ENCODE measurements at places on chromosomes 1 and 21.

- DNase-seq, result no peak
Observed at GRCh38 chr1:181095763-181096184, 7.3 kb downstream of the IER5 start.

- no peak for DNase-seq
Observed at GRCh38 chr1:41894101-41894807, 24.5 kb downstream of the HIVEP3 start.

GRCh38 chr21:34836933-34837505 is 168.2 kb downstream of the CLIC6 start:
- DNase-seq, result no peak

GRCh38 chr1:160217481-160218051 is 12.4 kb downstream of the PEA15 start:
- DNase-seq, result no peak

DNA sequence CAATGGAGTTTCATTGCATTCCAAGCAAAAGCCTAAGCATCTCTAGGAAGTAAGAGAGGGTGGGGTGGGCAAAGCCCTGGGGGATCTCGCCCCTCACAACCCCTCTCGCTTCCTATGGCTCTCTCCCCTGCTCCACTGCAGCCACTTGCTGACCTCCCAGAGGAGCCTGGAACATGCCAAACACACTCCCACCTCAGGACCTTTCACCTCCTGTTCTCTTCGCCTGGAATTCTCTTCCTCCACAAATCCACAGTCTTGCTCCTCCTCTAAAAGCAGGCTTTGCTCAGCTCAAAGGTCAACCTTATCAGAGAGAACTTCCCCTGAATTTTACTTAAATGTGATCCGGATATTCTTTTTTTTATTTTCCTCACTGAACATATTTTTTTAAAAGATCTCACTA is 20.9 kb upstream of the SRRM1 start:
- no peak for DNase-seq

GRCh38 chr1:46549697-46550681 is 1.5 kb downstream of the KNCN start:
- peak; percentile 77 for DNase-seq

DNA sequence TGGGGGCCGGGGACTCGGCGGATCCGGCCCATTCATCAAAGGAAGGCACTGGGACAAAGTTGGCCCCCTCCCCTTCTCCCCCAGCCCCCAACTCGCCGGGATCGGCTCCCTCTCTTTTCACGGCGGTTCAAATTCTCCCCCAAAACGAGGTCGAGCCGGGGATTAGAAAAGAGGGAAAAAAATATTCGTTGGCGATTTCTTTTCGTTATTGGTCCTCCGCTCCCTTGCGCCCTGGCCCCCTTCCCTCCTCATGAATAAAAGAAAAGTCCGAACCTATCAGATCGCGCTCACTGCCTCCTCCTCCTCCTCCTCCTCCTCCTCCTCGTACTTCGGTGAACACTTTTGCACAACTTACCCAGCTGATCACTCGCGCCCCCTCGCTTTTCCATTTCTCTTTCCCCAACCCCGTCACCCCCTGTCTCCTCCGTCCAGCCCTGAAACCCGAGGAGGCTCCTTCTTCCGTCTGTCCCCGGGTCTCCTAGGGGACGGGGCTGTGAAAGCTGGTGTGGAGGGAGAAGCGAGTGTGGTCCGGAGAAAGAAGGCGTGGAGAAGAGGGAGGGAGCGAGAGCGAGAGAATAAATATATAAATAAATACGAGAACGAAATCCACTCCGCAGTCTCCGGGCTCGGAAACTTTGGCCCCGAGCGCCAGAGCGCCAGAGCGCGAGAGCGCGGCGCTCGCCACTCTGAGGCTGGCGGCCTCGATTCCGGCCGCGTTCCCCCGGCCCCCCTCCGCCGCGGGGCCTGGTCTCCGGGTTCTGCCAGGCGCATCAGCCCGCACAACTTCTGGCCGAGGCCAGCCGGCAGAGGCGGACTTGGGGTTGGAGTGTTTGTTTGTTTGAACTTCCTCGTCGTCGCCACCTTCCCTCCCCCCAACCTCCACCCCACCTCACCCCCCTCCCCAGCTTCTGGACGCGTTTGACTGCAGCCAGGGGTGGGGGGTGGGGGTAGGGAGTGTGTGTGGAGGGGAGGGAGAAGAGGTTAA is at the start of gene PAX7:
Gene PAX7 (plus strand): TSS at position 336 of the 985 bp plus-strand sequence. CDS start 758 bp downstream, outside the sequence.
- no peak for DNase-seq

- no peak for DNase-seq
Observed at GRCh38 chr1:68011657-68012375, 38.6 kb downstream of the DIRAS3 start.

DNA sequence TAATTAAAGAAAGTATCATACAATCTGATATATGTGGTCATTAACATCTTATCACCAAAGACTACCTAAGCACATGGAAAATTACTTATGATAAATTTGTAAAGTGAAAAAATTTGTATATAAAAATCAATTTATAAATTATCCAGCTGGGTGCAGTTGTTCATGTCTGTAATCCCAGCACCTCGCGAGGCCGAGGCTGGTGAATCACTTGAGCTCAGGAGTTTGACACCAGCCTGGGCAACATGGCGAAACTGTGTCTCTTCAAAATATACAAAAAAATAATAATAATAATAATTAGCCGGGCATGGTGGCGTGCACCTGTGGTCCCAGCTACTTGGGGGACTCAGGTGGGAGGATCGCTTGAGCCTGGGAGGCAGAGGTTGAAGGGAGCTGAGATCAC is 82.8 kb upstream of the SYT6 start:
- no peak for DNase-seq

GRCh38 chr1:1333551-1334241 is 2.6 kb downstream of the TAS1R3 start:
- no peak for DNase-seq

DNA sequence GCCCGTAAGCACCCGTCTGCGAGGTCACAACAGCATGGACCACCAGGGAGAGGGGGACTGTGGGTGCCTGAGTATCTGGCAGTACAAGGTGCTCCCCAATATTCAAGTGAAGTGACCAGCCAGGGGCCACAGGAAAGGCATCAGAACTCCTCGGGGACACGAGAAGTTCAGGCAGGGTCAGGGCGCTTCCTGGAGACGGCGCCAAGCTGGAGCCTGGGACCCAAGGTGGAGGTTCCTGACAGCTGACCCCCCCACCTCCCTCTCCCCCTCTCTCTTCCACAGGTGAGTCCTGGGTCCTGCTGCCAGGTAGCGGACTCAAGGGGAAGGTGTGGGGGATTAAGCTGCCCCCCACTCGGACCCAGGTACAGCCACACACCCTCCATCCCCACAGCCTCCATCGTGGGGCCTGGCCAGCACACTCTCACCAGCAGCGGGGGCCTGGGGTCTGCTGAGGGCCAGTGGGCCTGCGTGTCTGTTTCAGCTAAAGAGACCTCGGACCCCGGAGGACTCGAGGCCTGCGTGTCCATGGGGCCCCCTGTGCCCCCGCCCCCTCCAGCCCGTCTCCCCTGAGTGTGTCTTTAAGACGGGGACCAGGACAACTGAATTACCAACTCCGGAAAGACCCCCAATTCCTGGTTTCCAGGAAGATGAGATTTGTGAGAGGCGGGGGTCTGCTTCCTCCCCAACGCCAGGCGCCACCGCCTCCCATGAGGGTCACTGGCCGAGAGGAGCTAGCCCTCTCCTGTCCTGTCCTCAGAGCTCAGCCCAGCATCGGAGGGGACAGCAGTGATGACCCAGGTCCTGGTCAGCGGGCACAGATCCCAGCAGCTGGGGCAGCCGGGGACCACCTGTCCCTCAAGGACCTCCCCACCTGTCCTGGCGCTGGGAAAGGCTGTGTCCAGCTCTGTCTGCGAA is 6.2 kb downstream of the TNFRSF18 start:
- no peak for DNase-seq

DNA sequence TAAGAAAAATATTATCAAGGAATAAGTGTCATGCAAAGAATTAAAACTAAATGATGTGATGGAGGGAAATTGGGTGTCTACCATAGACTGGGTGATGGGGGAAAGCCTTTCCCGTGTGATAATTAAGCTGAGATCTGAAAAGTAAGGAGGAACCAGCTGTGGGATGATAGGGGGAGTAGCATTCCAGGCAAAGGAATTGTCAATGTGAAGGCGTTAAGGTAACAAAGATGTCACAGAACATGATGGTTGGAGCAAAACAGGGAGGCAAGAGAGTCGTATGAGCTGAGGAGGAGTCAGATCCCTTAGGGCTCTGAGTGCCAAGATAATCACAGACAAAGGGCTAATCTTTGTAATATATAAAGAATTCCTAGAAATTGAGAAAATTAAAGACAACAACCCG is 170.1 kb downstream of the CDC7 start:
- DNase-seq, result no peak

DNA sequence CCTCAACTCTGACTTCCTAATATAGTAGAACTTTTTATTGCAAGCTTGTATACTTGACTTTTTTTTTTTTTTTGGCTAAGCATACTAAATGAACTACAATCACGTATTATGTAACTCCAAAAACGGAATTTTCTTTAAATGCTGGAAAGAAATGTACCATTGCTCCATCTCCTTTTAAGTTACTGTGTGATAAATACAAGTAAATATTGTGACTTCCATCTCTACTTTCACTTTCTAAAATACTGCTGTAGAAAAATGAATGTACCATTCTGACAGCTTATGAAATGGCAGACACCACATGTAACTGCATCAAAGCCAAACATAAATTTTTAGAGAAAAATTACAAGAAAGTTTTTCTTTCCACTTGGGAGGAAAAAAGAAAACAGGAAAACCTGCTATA is 54.7 kb downstream of the ASH1L start:
- no peak for DNase-seq

- peak; percentile 16 for DNase-seq
Observed at GRCh38 chr1:112083487-112083886, 94.0 kb upstream of the KCND3 start.

Data from HT-29 (cell line).